HS-5 (cell line): ENCODE measurements at places on chromosomes 4 and X.

DNA sequence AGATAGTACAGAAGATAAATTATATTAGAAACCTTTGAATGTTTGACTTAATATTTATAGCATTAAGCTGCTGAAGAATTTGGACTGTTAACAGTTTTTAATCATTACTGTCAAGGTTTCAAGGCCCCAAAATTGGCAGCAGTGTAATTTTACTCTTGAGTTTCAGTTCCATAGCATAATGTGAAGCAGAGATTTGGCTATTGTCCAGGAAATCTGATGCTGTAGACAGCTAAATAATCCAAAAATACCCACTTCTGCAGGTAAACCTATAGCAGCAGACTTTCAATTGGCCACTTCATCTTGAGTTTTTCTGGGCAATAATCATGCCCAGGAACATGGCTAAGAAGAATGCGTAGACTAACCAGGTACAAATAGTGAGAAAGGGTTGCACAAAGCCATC lies 85.0 kb downstream of the RCHY1 start:
- DNase-seq: no peak

DNA sequence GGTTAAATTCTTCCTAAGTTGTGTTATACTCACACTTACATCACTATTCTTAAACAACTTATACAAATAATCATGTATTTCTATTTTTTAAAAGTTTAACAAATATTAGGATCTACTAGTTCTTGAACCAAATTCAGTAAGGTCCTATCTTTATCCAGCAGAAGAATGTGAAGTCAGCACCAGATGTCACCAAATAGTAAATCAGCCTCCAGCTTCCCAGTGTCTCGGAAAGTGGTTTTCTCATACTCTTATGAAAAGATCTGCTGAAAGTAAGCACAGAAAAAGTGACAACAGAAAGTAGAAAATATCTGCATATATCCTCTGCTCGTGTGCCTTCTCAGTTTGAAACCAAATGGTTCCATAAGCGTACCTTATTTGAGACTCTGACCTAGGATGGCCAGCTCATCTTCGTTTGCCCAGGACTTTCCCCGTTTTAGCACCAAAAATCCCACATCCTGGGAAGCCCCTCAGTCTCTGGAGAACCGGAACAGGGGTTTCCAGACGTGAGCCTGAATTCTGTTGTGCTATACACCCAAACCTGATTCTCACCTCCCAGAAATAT lies 98.0 kb upstream of the DCLK2 start:
- no peak for DNase-seq

DNA sequence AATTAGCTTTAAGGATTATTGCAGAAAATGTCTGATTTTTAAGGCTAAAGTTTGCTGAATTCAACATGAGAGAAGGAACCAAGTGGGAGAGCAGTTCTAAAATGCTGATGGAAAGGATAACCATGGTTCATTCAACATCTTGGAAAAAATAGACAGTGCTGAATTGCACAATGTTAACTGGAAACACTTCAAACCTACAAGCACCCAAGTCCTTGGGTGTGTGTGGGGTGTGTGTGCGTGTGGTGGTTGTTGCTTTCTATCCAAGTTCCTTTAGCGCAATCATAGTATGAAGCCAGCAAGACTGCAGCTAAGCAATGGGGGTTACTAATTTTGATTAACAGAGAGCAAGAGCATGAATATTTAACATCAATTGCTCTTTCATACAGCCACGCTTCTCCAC lies 29.3 kb upstream of the SCOC start:
- DNase-seq: no peak

DNA sequence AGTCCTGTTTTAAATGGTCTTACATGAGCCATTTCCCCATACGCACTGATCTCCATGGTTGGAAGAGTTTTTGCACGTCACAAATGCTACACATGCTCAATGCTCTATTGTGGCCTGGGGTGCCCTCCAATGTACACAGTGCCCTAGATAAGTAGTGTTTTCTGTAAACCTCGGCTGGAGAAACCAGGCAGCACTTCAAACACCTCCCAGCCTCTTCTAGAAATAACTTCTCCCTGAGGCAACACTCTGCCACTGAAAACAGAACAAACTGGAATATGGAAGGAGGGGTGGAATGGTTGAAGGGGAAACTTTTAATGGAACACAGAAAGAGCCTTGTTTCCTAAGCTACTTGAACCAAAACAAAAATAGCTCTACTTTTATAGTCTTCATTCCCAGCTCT lies 123.9 kb upstream of the CBR4 start:
- no peak for DNase-seq

- no peak for DNase-seq
Measured at GRCh38 chr4:6944301-6945051, 34.9 kb downstream of the TBC1D14 start.

DNA sequence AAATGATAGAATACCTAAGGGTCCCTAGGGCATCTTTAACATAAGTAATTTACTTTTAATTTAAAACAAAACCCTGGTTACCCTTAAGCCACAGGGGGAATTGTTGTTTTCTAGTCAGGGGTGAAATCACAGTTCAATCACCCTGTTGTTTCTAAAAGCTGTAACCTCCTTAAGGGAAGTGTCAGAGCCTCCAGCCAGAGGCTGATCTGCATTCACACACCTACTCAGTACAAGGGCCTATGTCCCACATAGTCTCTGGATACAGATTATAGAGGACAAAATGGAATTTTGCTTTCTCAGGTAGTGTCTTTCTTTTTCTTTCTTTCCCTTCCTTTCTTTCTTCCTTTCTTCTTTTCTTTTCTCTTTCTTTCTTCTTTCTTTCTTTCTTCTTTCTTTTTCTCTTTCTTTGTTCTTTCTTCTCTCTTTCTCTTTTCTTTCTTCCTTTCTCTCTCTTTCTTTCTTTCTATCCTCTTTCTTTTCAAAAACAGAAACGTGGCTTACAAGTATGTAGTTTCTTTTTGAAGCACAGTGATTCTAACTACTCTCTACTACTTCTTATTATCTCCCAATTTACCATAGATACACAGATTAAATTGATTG lies 31.1 kb upstream of the BMPR1B start:
- DNase-seq: no peak

DNA sequence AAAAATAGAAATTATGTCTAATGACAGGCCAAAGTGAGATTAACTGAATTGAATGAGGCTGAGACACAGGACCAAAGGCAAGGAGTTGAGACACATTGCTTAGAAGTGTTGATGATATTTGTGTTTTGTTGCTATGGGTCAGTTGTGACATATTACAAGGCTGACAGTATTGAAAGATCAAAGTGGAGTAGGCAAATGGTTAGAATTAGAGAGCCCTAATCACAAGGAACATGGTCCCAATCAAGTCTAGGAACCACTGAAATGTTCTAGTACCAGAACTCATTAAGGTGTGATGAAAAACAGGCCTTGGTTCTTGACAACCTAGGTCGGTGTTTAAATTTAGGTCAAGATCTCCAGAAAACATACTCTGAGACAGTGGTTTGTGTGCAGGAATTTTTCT lies 896.3 kb upstream of the HS3ST1 start:
- DNase-seq: no peak

- DNase-seq: no peak
Measured at GRCh38 chrX:54271664-54272063, 86.2 kb downstream of the WNK3 start.

DNA sequence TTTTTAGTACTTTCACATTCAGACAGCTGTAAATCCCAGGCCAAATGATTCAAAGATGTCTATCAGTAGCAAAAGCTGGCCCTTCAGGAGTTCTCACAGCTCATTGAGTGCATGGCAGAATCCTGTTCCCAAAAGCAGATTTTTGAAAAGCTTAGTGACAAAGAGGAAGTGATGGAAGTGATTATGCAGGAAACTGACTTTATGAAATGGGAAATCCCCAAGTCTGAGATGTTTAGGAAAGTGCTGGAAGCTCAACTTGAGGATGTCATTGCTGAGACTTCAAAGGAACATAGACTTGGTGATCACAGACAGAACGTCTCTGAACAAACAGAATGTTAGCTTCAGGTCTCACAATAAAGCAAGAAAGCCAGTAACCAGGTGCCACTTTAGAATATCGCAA lies 51.0 kb upstream of the CFAP47 start:
- DNase-seq: no peak
